ENCODE measurements at places on chromosomes 3 and 15.

DNA sequence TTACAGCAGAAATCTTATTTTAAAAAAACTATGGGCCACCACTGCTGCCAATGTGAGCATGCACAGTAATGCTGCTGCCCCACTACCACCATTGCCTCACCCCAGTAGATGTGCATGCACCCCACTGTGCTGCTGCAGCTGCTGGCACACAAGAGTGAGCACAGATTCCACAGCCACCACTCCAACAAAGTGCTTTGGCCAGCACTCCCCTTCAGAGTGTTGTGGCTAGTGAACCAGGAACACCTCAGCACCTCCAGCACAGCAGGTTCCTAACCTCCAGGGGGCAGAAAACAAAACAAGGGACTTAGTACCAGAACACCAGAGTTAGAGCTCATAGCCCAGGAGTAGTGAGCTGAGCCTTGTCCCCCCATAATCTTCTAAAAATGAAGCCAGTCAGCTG, 629.6 kb downstream of the PYDC2 start:
- no peak for DNase-seq

DNA sequence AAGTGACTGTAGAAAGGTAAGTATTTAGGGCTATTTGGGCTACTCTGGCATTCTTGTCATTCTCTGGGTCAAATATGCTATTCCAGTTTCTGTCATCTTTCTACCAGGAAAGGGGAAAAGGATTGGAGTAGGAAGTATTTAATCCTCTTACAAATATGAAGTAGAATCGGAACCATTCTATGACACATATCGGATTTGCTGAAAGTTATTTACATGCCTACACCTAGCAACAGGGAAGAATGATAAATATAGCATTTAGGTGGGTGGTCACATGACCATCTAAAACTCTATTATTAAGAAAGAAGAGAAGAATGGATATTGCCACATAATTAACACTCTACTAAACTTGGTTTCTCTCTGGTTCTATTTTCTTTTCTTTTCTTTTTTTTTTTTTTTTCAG, 1353.1 kb downstream of the ZPLD1 start:
- DNase-seq: no peak

GRCh38 chr3:169666076-169666375, 2.5 kb upstream of the MECOM start:
- no peak for DNase-seq

DNA sequence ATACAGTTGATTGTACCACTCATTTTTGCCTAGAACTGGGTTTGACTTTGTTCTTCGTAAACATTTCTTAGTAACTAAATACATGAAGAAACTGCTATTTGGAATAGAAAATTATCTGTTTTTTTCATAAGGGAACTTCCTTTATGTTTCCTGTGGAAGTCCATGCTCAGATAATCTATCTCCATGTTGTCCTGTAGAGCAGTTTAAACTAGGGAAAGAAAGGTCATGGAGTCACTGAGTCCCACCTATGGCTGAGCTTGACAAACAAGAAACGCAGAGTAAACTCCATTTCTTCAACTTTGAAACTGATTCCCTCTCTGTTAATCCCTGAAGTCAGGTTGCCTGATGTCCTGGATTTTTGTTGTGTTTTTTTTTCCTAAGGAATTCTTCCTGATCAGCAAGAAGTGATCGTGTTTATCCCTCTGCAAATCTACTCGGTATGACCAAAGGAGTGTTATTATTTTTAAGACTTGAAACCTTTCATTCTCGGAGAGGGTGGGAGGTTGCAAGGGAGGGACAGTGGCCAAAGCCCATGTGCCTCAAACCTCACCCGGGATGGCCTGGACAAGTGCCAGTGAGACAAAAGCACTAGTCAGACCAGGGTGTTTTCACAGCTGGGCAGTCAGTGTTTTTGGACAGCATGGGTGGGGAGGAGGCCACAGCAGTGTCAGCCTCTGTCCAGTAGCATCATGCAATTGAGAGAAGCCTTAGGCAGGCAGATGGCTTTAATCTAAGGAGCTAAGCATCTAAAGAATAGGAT, 129.8 kb upstream of the PHLDB2 start:
- no peak for DNase-seq

Measured in umbilical cord (tissue), 2 donors.